Fibroblast of skin of abdomen (primary cell): ENCODE measurements at places on chromosomes 16 and 17.

- DNase-seq = no peak
These were observed 16.7 kb downstream of the LLGL2 start for GRCh38 chr17:75542229-75542628.

GRCh38 chr17:81323411-81323868 is 28.3 kb upstream of the SLC38A10 start:
- DNase-seq = no peak

GRCh38 chr17:81119223-81120148 is 45.8 kb upstream of the PVALEF start:
- DNase-seq = peak; percentile 85

DNA sequence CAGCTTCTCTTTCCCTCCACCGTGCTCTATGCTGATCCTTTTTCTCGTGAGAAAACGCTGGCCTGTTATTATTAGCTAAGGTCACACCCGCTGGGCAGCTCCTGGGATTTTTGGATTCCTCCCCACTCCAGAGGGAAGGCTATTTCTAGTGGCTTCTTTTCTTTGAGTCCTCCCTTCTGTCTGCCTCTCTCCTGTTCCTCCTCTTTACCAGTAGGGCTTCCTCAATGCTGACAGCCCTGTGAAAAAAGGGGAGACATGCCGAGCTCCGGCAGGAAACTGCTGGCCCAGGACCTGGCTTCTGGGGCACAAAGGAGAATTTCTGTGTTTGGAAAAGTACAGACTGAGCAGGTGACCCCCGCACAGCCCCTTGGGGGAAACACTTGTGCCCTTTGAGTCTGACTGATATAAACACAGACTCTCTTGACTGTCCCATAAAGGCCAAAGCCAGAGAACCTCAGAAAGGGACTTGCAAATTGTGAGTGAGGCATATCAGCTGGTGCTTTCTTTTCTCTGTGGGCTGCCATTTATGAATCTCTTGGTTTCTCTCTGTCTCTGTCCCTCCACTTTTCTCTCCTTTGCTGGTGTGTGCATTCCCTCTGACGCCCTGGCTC is 14.0 kb upstream of the RNF135 start:
- DNase-seq = no peak

GRCh38 chr16:68907781-68908181 is 64.5 kb downstream of the TANGO6 start:
- no peak for DNase-seq

DNA sequence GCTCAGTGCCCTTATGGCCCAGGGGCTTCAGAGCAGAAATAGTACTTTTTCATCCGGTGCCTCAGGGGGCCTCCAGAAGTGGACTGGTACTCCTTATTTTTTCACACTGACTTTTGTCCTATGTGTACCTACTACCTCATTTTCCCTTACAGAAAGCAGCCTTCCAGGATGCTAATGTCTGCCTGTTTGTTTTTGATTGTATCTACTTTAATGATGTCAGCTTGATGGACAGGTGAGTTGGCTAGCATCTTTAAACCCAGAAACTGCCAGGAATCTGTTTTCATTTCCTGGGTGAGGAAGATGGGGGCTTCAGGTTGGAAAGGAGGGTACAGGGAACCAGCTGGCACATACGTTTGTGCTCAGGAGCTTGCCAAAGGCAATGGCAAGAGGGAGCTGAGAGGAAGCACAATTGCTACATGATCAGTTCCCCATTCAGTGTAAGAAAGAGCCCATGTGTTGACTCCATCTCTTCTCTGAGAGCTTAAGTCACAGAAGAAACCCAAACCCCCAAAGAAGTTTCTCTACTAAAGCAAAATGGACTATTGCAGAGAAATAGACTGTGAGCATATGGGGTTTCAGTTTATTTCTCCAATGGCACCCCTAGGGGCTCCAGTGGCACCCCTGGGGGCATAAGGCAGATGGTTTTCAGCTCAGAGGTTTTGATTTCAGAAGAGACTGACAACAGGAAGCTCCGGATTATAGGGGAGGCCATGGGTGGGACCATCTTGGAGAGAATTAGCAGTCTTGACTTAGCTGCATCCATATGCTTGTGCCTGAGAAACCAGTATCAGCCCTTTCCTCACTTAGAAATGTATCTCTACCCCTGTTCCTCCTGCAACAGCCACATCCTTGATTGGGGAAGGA is 16.3 kb downstream of the LIG3 start:
- DNase-seq = no peak

DNA sequence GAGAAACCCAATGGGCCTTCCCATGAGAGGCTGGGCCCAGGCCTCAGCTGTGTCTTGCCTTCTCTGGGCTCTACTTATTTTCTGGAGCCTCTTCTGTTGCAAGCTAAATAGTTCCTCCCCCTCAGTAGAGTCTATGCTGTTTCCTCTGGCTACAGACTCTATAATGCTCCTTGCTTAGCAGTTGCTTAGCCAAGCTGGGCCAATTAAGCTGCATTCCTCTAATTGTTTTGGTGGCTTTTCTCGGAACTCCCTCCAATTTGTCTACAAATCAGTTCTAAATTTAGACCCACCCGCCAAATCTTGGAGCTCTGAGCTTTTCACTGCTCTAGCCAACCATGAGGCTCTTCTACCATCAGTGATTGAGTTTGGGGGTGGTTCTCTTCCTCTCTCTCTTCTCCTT is 302.7 kb upstream of the ASIC2 start:
- no peak for DNase-seq

DNA sequence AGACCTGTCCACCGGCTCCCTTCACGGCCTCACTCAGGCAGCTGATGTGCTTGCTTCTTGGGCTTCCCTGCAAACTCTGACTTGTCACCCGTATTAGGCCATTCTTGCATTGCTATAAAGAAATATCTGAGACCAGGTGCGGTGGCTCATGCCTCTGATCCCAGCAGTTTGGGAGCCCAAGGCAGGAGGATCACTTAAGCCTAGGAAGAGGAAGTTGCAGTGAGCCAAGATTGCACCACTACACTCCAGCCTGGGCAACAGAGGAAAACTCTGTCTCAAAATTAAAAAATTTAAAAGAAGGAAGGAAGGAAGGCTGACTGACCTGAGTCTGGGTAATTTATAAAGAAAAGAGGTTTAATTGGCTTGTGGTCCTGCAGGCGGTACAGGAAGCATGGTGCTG is 17.0 kb downstream of the SOST start:
- DNase-seq = no peak

- peak; percentile 76 for DNase-seq
These were observed 7.5 kb downstream of the EIF1 start for GRCh38 chr17:41695954-41696757.

- no peak for DNase-seq
These were observed 2.1 kb downstream of the SPAG9 start for GRCh38 chr17:51118330-51119195.

DNA sequence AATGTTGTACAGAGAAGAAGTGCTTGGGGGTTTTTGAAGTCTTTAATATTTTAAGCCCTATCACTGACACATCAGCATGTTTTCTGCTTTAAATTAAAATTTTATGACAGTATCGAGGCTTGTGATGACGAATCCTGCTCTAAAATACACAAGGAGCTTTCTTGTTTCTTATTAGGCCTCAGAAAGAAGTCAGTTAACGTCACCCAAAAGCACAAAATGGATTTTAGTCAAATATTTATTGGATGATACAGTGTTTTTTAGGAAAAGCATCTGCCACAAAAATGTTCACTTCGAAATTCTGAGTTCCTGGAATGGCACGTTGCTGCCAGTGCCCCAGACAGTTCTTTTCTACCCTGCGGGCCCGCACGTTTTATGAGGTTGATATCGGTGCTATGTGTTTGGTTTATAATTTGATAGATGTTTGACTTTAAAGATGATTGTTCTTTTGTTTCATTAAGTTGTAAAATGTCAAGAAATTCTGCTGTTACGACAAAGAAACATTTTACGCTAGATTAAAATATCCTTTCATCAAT is 57.8 kb downstream of the HLF start:
- DNase-seq = peak; percentile 7

DNA sequence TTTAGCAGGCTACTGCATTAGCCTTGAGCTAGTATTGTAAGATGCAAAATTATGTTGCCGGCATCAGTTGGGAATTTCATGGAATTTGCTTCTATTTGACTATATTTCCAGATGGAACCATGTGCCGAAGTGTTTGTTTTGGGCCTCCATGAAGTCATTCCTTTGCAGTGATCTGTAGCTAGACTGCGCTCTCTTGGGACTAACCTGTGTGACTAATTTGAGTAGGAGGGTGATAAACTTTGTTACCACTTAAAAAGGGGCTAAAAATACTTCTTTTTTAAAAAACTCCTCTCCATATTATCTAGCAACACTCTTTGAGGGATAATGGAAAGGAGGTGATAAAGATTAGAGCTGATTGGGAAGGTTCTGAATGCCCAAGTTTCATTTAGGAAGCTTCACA is 166.8 kb upstream of the TBX2 start:
- peak; percentile 21 for DNase-seq

GRCh38 chr17:27295945-27296344 is 2.0 kb downstream of the WSB1 start:
- DNase-seq = no peak

DNA sequence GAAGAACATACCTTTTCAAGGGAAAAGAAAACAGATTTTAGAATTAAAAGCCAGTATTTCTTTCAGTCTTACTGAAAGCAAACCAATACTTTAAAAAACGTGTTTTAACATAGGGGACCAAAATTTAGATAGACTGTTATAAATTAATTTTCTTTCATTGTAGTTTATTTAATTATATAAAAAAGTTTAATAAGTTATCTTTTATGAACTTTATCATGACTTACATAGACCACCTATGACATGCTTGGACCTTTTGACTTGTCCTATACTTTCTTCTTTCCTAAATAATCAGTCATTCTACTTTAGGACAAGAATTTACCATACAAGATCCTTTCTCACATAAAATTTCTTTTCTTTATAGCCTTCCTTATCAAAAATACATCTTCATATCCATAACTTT is 102.0 kb upstream of the HAS3 start:
- no peak for DNase-seq

DNA sequence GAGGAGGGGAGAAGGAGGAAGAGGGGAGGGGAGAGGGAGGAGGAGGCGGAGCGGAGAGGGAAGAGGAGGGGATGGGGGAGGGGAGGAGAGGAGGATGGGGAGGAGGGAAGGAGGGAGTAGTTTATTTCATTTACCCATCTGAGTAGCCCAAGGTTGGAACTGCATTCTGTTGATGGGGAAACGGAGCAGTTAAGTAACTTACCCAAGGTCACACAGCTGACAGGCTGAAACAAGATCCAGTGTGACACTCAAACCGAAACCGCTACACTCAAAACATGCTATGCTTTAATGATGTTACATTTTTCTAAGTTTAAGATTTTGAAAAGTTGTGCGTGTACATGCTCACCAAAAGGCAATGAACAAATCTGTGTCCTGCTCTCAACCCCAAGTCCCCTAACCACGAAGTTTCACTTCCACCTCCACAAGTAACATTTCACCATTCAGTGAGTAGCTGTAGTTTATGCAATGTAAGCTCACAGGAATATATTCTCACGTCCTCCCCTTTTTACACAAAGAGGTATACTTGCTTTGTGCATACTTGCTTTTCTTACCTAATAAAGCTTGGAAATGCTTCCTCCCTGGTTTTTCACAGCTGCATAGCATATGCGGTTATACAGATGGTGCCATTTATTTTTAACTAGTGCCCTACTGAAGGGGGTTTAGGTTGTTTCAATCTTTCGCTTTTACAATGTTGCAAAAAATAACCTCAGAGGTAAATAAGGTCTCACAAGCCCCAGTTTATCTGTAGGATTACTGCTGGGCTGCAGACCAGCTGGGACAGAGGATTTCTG is 275.3 kb downstream of the PARN start:
- peak; percentile 26 for DNase-seq

DNA sequence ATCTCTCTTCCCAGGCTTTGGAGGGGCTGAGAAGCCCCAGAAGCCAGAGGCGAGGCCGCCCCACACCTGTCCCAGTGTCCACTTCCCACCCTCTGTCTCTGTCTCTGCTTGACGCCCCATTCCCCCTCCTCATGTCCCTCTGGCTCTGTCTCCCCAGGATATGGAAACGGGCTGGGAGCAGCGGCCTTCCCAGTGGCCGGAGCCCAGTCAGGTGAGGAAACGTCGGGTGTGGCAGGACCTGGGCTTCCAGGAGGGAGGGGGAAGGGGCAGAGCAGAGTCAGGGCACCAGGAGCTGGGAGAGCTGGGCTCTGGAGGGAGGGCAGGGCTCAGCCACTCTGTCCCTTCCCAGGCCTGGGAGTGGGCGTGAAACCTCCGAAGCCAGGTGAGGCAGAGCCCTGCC is 10.6 kb upstream of the PKMYT1 start:
- DNase-seq = no peak

DNA sequence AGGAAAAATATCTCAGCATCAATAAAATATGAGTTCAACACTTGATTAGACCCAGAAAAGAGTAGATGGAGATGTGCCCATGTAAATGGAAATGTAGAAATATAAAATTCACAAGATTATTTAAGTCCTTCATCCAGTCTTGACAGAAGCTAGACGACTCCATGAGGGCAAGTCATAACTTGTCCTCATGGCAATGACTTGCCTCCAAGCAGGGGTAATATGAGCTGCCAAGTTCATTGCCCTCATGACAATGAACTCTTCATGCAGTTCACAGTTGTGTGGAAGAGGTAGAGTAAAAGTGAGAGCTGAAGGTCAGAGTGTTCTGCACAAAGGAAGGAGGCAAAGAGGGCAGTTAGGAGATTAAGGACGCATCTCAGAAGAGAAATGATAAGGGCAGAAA is 22.3 kb downstream of the CDH11 start:
- no peak for DNase-seq

DNA sequence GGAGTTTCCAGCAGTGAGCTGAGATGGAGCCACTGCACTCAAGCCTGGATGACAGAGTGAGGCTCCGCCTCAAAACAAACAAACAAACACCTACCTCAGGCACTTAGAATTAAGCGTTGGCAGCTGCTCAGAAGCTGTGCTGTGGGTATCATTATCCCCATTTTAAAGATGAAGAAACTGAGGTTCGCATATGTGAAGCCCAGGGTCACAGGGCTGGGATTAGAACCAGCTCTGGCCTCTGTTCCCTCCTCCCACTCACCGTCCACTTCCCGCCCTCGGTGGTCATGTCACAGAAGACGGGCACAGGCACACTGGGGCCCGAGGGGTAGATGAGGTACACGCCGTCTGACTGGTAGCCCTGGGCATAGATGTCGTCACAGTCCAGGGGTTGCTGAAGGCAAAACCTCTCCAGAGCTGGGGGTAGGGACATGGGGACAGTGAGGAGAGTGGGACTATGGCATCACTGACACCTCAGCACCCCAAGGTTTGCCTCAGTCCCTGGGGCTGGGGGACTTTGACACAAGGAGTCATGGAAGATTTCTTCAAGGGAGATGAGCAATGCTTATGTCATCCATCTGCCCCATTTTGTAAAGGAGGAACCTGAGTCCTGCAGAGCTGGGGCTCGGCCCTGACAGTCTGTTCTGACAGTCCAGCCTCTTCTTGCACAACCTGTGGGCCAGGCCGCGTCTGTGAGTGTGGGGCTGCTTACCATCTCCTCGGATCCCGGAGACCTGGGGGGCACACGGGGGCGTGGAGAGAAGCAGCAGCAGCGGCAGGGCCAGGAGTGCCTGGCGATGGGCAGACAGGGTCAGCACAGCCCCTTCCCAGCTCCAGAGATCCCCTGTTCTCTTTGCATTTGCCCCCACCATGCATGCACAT is 700 bp downstream of the MFAP4 start:
- peak; percentile 86 for DNase-seq
